Activated CD4-positive, alpha-beta T cell treated with anti-CD3 and anti-CD28 coated beads for 24 hours (primary cell): ENCODE measurements at places on chromosomes 2 and 18.

- no peak for DNase-seq
These were observed 15.1 kb downstream of the ZCCHC2 start for GRCh38 chr18:62537946-62538345.

- DNase-seq: peak; percentile 57
These were observed 207.9 kb downstream of the ARL4C start for GRCh38 chr2:234288974-234289455.

GRCh38 chr18:11495441-11495840 is 114.0 kb upstream of the SLC35G4 start:
- no peak for DNase-seq

GRCh38 chr2:144944546-144945220 is 424.8 kb upstream of the ZEB2 start:
- no peak for DNase-seq

DNA sequence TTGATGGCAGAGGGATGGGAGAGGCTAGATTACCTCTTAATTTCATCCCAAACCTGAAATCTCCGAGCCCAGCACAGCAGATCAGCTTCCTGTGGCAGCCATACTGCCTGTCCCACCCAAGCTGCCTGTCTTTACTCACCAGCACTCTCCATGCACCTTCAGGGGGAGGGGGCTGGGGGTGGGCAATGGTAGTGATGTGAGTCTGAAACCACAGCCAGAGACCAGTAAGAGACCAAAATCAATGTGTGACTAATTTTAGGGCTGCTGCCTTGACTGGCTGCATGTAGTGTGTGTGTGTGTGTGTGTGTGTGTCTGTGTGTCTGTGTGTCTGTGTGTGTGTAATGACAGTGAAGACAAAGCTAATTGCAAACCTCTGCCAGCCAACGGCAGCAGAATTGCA is 11.7 kb upstream of the TEX261 start:
- no peak for DNase-seq

- no peak for DNase-seq
These were observed 121.8 kb downstream of the CDC42EP3 start for GRCh38 chr2:37549598-37549997.

DNA sequence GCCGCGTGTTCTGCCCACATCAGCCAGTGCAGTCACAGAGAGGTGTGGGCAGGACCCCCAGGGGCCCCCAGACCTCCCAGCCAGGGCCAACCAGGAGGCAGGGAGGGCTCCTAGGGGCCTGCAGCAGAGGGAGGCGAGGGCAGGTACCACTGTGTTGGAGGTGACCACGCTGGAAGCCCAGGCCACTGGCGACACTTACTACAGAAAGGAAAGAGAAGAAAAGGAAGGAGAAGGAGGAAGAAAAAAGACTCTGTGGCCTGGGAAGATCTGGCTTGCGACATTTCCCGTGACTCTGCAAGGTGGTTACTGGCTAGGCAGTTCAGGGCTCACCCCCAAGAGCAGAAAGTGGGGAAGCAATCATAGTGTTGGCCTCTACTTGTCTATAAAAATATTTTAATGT is 98.1 kb upstream of the BCL2L11 start:
- DNase-seq: no peak

DNA sequence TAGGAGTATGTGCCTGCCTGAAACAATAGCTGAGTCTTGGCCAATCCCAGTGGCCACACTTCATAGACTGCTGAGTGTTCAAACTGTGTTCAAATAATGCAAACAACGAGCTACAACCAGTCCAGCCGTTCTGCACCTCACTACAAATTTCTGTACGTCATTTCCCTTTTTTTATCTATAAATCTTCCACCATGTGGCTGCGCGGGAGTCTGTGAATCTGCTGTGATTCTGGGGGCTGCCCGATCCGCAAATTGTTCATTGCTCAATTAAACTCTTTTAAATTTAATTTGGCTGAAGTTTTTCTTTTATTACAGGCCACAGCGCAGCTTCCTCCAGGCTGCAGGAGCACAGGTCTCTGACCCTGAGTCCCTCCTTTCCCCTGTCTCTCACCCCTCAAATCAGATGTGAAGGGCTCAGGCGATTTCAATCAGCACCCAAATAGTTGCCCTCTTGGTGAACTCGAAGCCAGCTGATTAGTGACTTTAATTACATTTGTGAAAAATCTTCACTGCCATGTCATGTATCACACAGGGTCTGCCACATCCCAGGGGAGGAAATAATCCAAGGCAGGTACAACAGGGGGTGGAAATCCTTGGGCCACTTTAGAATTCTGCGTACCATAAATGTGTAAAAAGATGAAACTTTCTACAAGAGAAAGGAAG is 145.6 kb downstream of the NDUFA10 start:
- DNase-seq: no peak

DNA sequence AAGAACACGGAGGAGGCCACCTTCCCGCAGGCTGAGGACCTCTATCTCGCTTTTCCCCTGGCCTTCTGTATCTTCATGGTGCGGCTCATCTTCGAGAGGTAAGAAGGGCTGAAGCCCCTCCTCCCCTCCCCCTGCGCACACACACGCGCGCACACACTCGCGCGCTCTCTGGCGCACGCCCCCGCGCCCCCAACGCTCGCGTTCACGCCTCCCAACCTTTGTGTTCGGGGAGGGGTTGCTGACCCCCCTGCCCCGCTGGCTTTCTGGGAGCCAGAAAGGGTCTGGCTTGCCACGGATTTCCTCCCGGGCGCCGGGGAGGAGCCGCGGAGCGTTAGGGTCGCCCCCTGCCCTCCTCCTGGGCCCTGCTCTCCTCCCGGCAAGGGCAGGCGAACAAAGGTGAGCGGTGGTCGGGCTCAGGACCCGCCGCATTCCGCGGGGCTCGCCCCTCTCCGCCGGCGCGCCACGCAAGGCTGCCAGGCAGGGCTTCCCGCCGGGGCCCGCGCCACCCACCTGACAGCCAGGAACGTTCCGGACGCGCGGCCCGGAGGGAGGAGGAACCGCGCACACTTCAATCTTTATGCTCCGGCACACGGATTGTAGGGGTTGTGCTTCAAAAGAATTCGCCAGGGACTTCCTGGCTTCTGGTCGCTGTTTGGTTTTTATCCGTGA is 583 bp downstream of the CERS6 start:
- DNase-seq: no peak

DNA sequence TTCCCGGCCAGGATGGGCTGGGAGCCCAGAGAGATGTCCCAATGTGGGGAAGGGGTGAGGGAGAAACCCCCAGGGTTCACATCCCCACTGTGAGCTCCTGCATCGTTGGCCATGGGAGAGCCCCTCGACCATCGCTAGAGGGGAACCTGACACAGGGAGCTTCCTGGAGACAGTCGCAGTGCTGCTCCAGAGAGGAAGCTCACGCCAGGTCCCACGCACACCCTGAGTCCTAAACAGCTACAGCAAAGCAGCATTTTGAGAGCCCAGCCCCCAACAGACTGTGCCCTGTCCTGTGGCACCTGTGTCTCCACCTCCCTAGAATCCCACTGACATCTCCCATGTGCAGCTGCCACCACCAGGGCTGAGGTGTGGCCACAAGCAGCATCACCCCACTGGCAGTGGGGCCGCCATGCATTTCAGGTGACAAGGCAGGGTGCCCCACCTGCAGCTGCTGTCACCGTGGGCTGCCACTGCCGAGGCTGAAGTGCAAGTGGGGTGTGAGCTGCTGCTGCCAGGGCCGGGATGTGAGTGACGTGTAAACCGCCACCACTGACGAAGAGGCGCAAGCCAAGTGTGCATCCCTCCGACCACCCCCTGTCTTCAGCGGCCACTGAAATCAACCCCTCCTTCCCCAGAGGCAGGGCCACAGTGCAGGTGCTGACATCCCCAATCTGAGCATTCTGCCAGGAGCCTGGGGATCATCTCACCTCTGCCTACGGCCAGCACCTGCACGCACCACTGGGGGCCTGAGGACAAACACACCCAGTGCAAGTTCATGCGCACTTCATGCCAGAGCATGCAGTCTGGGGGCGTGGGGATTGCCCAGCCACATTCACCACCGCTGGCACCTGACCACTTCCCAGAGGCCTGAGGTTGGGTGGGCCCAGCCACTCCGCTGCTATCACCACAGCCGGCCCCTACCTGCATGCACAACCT is 467.7 kb upstream of the SALL3 start:
- no peak for DNase-seq

GRCh38 chr2:180519276-180519675 is 461.1 kb upstream of the UBE2E3 start:
- no peak for DNase-seq

DNA sequence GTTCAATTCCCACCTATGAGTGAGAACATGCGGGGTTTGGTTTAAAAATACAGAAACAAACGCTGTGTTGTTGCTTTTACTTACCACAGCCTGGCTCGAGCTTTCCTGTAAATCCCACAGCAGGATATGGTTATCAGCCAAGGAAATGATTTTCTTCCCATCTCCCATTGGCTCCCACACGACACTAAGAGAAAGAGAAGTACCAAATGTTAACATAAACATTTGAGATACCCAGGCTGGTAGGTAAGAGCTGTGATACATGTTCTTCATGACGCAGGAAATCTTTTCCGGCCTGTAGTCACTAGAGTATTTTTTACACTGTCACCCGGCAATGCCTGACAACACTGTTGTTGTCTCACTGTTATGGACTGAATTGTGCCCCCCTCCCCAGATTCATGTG is 163.6 kb downstream of the EIPR1 start:
- DNase-seq: no peak

GRCh38 chr2:232260075-232260474 is 118.5 kb upstream of the ALPP start:
- no peak for DNase-seq

GRCh38 chr18:5106730-5107129 is 90.3 kb downstream of the AKAIN1 start:
- DNase-seq: no peak

- no peak for DNase-seq
These were observed 119.8 kb downstream of the KYNU start for GRCh38 chr2:142997231-142997630.

- peak; percentile 6 for DNase-seq
These were observed at the start of gene STON1 for GRCh38 chr2:48530033-48530811. TSS of gene STON1 (plus strand) at chr2:48530154. CDS start at chr2:48580634, 50,480 bp downstream.

DNA sequence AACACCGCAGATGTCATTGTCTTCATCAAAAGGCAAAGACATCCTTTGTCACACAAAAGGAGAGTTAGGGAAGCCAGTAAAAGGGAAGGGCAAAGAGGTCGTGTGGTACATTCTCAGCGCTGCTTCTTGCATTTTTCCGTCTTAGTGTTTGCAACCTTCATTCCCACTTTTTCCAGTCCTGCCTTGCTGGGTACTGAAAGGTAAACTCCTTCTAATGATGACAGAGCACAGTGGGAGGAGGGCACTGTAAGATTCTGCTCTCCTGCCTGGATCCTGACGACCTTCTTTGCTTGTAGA is 424.3 kb upstream of the MEX3C start:
- no peak for DNase-seq

DNA sequence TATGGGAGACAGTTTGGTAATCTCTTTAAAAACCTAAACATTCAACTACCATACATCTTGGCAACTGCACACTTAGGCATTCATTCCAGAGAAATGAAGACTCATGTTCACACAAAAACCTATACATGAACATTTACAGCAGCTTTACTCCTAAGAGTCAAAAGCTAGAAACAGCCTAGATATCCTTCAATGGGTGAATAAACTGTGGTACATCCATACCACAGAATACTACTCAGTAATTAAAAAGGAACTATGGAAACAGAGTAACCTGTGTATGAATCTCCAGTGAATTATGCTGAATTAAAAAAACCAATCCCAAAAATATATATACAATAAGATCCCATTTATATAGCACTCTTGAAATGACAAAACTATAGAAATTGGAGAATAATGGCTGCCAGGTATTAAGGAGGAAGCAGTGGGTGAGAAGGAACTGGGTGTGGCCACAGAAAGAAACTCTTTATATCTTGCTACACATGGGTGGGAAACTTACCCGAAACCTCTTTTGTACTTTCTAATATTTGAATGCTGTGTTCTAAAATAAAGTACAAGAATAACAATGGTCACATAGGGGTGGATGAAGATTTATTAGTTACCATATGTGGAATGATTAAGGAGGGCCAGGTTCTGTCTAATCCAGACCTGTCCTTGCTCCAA is 13.7 kb downstream of the SESTD1 start:
- no peak for DNase-seq

DNA sequence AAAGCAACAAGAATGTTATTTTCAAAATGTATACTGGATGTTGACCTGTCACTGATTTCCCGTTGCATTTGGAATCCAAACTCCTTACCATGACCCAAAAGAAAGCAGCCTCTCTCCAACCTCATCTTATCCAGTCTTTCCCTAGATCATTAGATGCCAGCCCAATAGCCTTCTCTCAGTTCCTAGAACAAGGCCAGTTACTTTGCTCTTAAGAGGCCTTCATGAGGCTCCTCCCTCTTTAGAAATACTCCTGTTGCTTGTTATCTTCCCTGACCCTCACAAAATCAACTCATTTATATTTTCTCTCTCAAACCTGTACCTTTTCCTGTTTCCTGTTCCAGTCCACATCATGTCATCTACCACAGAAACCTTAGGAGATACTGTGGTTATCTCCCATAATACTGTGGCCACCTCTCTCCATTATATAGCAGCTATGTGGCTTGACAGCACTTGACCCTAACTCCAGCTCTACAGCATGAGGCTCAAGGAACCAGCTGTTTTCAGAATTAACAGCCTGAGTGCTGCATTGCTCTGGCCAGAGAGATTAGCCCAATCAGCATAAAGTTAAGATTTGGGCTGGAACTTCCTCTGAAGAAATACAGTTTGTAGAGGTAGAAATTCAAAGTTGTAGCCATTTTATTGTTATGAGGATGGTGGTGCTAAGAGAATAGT is 22.8 kb downstream of the SRBD1 start:
- DNase-seq: no peak

- no peak for DNase-seq
These were observed 90.5 kb downstream of the HNRNPLL start for GRCh38 chr2:38512211-38512610.

GRCh38 chr2:205858881-205859441 is 176.7 kb downstream of the NRP2 start:
- DNase-seq: no peak

DNA sequence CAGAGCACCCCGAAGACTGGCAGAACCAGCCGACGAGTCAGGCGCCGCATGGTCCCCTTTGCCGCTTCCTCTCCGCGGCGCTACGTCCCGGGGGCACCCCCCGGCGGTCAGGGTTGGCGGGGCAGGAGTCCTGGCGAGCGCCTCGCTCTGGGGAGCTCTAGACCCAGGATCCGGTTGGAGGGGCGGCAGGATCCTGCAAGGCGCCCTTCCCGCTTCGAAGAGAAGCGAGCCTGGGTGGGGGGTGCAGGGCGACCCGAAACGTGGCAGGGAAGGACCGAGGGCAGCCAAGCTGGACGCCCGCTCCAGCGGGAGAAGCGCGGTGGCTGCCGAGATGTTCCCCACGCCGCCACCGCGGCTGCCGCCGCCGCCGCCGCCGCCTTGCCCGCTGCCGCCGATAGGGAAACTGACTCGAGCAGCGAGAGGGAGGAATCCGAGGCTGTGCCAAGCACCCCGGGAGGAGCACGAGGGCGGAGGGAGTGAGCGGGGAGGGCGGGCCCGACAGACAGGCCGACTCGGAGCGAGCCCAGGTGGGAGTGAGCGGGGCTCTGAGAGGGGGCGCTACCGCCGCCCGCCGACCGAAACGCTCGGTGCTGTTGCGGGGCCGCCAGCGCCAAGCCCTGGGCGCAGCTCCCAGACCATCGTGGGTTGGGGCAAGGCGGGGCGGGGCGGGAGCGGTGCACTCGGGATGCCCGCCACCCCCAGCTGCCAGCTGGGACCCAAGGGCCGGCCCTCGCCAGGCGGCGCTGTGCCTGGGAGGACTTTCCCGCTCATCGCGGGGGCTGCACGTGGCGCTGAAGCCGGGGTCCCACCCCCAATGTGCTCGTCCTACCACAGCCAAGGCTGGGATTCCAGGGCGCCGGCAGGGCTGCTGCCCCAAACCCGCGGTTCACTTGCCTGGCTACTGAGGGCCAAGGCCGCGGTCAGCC is at the start of gene GALNT14:
Gene GALNT14 (minus strand): TSS at position 404 of the 926 bp plus-strand sequence. CDS start 354 bp downstream, at position 50.
- DNase-seq: peak; percentile 38

GRCh38 chr2:133732982-133733900 is 165.0 kb upstream of the NCKAP5 start:
- no peak for DNase-seq
